ENCODE measurements at places on chromosomes 4 and X.

DNA sequence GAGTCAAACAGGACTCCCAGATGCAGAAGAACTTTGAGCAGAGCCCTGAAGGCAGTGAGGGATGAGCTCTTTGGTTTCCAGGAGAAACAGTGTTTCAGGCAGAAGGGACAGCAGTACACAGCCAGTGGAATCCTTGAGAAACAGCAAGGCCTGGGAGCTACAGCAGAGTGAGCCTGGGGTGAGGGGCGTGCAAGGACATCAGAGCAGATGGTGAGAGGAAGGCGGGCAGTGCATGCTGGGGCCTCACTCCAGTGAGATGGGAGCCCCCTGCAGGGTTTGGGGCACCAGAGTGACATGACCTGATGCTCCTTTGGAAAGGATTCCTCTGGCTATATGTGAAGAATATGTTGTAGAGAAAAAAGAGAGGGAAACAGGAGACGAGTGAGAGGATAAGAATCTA lies 98.1 kb upstream of the EGFL6 start:
- no peak for DNase-seq

GRCh38 chr4:56859841-56860240 lies 38.3 kb upstream of the SPINK2 start:
- DNase-seq, result no peak

DNA sequence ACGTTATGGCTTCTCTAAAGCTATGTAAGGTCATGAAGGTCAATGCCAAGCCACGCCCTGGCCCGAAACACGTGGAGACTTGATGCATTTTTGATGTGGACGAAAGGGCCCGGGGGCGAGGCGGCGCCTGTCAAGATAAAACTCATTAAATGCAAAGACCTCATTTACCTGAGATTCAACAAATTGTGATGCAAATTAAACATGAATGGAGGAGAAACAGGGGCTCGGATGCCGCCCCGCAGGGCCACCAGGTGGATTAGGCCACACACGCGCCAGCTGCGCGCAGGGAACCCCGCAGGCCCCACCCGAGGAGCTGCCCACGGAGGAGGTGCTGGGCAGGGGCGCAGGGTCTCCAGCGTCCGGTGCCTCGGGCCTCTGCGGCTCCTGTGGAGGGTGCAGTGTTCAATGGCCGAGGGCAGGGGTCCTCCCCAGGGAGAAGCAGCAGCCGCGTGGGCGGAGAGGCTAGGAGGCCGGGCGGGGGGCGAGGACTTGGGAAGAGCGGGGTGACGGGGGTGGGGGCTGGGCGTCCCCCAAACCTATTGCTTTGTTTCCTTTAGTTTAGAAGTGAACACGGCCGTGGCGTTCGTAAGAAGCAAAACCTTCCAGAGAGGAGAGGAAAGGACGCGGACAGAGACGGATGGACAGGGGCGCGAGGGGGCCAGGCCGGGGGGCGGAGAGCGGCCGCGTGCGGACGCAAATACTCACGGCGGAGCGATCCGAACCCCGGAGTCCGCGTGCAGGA lies 40.4 kb downstream of the CPLX1 start:
- no peak for DNase-seq

- DNase-seq, result no peak
Observed at GRCh38 chrX:3598709-3599108, 114.7 kb downstream of the PRKX start.

DNA sequence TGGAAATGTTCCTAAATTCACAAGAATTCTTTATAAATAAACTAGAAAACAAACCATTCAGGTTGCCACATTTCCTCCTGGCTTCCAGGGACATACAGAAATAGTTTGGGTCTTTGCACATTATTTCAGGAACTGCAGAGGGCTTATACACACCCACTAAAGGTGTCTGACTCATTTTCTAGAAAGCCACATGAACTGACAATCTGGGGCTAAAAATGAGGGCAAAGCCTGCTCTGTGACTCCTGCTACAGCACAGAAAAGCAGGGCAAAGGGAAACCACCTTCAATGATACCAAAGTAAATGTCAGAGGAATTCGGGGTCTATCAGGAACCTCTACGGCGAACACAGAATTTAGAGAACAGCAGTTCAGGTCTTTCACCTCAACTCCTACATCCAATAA lies 112.2 kb upstream of the MAP3K15 start:
- DNase-seq, result no peak

DNA sequence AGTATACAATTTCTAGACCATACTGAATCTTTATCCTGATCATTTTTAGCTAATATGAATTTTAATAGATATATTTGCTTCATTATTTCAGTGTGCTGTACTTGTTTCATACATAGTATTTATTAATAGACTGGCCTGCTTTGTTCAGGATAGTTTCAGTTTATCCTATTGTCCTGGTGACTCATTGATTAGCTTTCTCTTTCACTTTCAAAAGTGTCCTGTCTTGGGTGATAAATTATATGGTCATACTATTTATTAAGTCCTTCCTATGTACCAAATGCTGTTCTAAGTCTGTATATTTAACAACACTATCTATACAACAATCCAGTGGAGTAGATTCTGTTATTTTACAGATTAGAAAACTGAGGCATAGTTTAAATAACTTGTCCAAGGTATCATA lies 153.8 kb upstream of the RAPGEF2 start:
- DNase-seq, result no peak

DNA sequence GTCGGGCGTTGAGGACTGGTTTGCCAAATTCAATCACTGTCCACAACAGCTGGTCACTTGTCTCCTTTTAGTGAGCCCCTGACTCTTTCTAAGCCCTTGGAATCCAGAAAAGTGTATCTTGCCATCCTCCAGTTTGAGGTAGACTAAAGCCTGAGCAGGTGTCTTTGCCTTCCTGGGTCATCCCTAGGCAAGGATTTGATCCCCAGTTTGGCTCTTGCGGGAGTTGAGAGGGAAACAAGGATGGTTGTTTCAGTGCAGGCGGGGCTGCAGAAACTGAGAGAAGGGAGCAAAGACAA lies 2.2 kb upstream of the FGF5 start:
- DNase-seq, result no peak

DNA sequence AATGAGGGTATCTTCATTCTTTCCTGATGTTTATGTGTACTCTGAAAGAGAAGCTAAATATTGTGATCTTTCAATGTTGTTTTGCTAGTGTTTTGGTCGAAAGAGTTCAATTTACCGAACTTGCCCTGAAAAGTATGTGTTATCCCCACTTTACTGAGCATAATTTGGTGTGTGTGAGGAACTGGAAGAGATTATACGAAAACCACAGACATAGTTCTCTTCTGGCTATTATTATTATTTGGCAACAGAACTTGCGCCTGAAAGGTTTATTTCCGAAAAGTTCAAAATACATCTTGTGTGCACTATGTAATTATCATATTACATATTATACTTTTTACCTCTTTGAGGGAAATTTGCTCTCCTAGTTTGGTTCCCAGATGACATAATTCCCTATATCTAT lies 232.5 kb upstream of the INTU start:
- DNase-seq, result no peak

DNA sequence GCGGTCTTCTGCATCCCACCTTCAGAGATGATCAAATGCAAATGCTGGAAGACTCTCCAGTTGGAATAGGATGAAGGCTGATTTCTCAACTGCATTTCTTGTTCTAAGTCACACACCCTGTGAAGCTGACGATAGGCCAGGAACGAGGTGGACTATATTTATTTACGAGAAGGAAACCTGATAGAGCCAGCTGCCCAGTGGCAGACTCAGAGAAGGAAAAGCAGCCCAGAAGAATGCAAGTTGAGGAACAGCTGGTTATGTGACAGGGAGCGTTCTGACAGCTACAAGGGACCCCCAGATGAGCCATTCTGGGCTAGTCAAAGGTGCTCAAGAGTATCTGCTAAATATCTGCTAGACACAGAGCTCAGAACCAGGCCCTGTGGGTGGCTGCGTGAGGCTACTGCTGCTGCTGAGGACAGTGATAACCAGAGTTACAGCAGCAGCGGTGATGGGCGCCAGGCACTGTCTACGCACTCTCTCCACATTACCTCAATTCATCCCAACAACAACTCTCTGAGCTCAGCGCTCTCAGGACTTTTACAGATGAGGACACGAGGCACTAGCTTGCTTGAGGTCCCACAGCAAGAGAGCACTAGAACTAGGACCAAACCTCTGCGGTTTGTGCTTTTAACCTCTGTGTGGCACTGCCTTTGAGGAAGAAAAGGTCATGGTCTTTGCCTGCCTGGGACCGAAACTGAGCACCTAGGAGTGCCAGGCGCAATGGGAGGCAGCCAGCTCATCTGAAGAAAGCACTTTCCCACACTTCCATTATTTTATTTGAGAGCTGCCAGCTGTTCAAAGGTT lies 69.0 kb downstream of the GATB start:
- DNase-seq, result no peak

DNA sequence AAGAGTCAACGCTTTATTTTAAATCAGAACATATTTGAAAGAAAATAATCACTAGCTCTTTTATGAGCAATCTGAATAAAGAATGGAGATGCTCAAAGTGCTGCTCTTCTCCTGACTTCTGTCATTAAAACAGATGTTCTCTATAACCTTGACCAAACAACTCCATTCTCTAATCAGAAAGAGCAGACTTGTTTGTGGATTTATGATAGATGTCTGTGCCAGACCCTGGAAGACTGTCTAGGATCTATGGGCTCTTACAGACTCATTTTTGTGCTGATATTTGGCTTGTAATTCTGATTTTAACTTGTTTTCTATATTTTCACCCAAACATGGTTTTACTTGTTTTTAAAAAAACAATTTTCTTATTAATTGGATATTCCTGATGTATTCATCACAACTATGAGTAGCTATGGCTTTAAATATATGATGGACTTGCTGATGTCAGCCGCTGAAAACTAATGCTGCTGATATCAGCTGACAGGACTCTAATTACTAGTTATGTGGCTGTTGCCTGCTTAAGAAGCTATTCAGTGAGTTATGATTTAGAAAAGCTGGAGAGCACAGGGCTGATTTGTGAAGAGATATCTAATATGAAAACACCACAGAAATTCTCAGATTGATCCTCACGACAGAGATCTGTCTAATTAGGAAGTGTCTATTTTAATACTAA lies 31.6 kb upstream of the MAML3 start:
- DNase-seq, result no peak

DNA sequence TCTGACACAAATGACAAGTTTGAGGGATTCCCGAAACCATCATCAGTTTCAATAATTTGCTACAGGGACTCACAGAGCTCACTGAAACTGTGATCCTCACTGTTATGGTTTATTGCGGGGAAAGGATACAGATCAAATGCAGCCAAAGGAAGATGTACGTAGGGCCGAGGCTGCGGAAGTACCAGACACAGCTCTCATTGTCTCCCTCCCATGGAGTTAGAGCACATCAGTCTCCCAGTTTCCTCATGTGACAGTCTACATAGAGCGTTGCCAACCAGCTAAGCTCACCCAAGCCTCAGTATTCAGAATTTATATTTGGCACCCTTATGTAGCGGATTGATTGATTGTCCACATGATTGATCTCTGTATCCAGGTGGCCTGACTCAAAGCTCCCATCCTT lies 137.8 kb upstream of the TENM3 start:
- no peak for DNase-seq

DNA sequence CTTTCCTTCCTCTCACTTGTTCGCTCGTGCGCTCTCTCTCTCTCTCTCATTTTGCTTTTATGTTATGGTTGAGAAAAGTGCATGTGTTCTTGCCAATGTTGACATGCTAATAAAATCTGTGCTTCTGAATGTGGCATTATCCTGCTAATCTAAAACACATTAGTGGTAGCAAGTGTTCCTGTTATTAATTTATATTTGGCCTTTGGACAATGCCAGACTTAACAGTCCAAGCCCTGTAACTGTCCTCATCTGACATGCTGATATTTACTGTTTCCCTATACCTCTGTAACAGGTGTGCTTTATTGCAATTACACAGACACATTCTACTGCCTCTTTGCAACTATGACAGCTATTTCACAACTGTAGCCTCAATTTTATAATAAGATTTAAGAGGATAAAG lies 2.7 kb downstream of the PPARGC1A start:
- DNase-seq, result no peak

DNA sequence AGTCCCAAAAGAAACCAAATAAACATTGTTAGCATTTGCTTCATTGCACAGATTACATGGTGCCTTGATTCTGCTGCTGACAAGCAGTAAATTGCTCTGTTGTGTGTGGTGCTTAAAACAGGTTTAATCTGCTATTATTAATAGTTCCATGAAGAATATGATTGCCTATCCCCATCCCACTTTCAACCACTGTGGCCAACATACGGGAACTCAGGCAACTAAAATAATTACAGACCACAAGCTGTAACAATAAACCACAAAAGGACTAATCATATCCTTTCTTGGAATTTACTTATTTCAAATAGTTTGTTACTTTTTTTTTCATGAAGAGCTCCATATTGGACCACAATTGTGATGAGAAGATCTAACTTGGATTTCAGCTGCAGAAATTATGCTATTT lies 131.5 kb downstream of the PACRGL start:
- DNase-seq, result no peak

All from stimulated activated naive CD4-positive, alpha-beta T cell treated with Interleukin-2 at 50 U/mL for 16 hours (primary cell).